ENCODE measurements at places on chromosomes 4 and X.

GRCh38 chrX:133980406-133980805 is 5.0 kb downstream of the GPC3 start:
- DNase-seq, result no peak

- DNase-seq, result no peak
Observed at GRCh38 chrX:110097920-110098319, 95.0 kb downstream of the TMEM164 start.

DNA sequence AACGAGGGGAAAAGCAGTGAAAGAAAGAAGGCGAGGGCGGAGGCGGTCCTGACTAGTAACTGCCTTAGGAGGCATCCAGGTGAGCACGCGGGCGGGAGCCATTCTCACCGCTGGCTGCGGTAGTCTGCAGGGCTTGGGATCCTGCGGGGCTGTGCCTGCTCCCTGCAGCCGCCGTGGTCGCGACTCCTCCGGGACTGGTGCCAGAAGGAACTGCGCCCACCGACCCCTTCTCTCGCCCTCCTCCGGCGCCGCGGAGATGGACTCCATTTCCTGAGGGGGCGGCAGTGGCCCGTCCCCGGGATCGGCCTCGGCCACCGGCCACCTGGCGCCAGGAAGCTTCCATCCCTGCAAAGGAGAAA is 543 bp downstream of the NFXL1 start:
- peak; percentile 69 for DNase-seq

GRCh38 chr4:101865501-101866062 is 75.1 kb downstream of the BANK1 start:
- DNase-seq, result no peak

DNA sequence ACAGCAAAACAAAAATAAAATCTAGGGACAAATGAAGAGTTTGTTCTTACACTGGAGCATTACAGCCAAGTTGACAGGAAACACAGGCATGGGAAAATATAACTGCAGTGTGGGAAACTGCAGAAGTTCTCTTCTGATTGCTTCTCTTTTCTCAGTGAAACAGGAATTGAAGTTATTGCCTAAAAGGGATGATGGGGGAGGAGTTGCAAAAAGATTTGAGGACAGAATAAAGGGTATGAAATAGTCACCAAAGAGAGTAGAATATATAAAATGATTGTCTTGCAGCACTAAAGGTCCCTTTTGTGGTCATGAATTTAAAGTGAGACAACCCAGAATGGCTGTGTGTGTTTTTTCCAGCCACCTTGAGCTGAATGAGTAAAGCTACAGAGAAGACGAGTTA is 103.7 kb downstream of the JADE1 start:
- DNase-seq, result no peak

DNA sequence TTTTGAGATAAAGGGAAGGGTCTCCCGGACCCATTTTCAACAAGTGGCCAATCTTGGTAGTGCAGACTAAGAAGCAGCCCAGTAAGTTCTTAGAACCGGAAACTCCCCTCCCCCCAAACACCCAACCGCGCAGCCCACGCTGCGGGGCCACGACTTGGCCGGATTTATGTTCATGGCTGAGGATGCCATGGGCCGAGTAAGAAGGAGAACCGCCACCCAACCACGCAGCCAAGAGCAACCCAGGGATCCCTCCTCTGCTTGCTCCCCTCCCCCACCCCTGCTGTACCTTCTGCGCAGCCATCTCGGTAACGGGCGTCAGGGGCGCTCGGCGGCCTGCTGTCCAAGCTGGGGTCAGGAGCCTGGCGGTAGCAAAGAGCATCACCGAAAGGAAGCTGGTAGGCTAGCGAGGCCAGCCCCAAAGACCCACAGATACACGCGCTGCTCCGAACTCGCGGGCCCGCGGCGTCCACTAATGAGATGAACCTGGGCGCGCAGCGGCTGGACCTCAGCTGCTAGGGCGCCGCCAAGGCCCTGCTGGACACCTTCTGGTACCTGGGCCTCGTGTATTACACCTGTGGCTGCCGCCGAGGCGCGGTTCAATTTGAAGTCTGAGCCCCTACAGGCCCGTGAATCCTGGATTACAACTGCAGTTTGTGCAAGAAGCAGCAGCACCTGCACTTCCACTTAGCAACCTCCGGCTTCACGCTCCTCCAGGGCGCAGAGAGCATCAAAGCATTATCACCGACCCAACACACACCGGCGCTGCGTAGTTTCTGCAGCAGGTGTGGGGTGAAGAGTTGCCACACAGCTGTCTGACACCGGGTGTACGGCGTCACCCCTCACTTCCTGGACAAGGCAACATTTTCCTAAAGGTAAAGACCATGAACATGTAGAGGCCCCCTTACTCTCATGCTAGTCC is 63.4 kb downstream of the NUDT10 start:
- peak; percentile 36 for DNase-seq

DNA sequence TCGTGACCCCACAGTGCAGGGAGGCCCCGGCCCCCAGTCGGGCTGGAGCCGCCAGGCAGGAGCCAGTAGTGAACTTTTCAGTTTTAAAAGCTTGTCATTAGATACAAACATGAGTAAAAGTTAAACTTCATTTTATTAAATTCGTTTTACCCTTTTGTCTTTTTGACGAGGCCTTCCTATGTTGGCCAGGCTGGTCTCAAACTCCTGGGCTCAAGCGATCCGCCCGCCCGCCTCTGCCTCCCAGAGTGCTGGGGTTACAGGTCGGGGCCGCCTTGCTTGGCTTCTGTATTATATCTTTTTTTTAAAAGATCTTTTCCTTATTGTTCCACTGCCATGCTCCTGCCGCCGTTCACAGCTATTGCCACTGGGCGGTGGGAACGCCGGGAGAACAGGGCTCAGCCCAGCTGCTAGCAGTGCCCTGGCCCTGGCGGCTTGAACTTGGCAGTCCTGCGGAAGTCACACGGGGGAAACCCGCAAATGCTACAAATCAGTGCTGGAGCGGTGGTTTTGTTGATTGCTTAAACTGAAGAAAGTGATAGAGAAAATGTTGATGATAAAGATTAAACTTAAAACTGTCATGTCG is 968 bp upstream of the NELFA start:
- peak; percentile 65 for DNase-seq

GRCh38 chr4:3257103-3257555 is 8.2 kb downstream of the MSANTD1 start:
- DNase-seq, result peak; percentile 36

- peak; percentile 69 for DNase-seq
Observed at GRCh38 chr4:8341691-8342090, 72.1 kb downstream of the HTRA3 start.

DNA sequence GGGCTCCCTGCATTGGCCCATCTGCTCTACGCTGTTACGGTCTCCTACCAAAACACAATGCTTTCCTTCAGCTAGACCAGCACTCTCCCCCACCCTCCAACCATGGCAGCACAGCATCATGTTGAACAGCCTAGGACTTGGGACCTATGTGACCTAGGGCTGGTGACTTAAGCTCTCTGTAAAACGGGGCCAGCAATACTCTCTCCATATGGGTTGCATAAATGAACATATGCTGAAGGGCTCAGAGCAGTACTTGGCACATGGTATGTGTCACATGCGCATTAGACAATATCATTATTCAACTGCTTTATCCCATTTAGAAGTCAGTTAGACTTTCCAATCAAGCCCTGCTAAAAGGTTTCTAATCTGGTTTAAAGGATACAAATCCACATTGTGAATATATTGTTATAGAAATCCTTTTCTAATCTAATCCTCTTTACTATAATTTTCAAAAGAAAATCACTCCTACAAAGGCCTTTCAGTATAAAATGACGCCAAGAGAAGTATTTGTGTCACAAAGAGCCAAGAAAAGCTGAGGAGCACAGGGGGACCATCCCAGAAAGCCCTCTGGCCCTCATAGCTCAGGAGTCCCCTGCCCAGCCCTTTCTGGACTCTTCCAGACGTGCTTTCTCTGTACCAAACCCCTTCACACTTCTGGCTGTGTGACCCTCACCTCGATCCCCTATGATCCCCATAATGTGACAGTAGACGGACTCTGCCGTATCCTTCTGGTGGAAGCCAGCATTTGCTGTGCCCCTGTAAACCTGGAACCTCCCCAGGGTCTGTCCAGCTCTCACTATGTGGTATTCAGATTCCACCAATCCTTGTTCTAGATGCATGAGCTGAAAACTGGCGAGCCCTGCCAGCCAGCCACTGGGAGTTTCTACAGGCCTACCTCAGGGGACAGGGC is 42.3 kb downstream of the NSG1 start:
- no peak for DNase-seq

GRCh38 chrX:55710701-55711100 is 6.8 kb upstream of the RRAGB start:
- DNase-seq, result no peak

DNA sequence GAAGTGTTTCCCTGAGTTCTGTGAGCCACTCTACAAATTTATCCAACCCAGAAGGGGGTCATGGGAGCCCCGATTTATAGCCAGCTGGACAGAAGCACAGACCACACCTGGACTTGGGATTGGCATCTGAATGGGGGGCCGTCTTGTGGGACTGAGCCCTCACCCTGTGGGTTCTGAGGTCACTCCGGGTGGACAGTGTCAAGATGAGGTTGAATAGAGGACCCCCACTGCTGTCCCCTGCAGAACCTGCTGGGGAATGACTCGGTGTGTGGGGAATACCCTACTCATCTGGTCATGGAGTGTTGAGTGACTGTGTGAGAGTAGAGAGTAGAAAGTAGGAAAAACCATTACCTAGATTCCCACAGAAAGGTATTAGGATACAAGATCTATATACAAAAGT is 67.5 kb downstream of the ZFYVE28 start:
- no peak for DNase-seq

GRCh38 chr4:165294907-165295306 is 32.6 kb upstream of the MSMO1 start:
- DNase-seq, result no peak

DNA sequence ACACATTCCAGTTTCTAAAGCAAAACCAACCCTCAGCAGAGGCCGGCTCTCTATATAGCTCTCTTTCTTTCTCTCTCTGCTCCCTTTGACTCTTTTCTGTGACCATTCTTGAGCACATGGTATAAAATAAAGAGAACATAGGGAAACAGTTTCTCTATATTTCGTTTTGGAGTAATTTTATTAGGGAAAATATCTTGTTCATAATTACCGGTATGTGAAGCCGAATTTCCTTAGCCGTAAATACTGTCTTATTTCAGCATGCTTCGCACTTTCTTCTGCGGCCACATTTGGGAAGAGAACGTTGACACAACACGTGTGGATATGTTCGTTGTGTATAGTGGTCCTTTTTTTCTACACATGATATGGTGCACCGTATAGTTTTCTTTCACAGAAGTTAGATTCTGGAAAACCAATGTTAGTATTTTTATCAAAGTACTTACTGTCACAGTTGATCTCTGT is 4.9 kb upstream of the LEF1 start:
- no peak for DNase-seq

DNA sequence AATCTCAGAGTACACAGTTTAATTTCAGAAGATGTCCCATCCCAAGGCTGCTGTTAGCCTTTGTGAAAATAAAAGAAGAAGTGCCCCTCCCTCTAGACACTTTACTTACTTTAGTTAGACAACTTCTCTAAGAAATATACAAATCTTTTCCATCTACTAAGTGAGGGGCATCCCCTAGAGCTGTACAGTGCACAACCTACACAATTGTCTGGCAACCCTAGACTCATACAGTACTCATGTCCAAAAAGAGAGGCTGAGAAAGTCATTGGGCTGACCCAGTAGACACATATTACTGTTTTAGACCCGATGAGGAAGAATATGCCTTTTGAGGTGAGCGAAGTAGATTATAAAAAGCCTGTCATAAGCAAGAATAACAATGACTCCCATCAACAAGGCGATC is 297.6 kb downstream of the IDS start:
- no peak for DNase-seq

GRCh38 chr4:120481756-120482155 is 415.1 kb upstream of the MAD2L1 start:
- no peak for DNase-seq

DNA sequence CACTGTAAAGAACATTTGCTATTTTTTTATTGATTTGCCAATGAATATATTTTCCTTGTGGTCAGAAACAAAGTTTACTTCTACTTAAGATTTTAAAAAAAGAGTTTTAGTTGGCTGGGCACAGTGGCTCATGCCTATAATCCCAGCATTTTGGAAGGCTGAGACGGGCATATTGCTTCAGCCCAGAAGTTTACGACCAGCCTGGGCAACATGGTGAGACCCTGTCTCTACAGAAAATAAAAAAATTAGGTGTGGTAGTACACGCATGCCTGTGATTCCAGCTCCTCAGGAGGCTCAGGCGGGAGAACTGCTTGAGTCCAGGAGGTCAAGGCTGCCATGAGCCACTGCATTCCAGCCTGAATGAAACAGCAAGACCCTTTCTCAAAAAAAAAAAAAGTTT is 36.8 kb downstream of the LRP2BP start:
- DNase-seq, result no peak

DNA sequence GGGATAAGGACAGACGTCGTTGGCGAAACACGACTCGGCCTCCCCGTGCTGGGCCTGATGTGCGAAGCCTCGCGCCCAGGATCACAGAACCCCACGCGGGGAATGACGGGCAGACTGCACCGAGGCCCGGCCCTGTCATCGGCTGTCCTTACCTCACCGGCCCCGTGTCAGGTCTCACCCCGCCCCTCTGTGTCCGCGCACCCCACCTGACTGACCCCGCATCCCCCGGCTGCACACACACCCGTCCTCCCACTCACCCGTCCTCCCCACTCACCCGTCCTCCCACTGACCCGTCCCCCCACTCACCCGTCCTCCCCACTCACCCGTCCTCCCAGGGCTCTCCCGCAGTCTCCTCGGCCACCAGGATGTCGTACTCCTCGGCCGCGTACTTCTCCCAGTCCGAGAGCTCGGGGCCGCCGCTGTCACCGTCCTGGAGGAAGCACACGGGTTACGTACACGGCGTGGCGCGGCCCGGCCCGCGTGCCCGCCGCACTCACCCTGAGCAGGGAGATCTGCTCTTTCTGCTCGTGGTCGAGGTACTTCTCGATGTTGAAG is 19.8 kb upstream of the GTPBP6 start:
- no peak for DNase-seq

- DNase-seq, result no peak
Observed at GRCh38 chrX:68936608-68937007, 107.8 kb downstream of the EFNB1 start.

DNA sequence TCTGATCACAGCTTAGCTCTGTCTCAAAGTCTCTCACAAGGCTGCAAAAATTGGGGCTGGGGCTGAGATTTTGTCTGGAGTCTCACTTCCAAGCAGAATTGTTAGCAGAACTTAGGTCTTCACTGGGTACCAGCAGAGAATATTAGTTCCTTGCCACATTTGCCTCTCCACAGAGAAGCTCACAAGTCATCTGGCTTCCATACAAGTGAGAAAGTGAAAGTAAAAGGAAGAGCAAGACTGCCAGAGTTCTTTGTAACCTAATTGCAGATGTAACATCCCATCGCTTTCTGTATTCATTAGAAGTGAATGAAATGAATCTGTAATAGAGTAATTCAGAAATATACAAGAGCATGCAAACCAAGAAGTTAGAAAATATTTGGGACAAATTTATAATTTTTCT is 624.1 kb upstream of the GNPDA2 start:
- no peak for DNase-seq

- DNase-seq, result no peak
Observed at GRCh38 chr4:89587364-89587763, 249.6 kb downstream of the SNCA start.
